ENCODE measurements at places on chromosomes 1 and 21.

GRCh38 chr1:34013958-34014737 lies 150.3 kb downstream of the HMGB4 start:
- DNase-seq: peak; percentile 11

GRCh38 chr1:160863774-160864131 lies 1.1 kb upstream of the CD244 start:
- no peak for DNase-seq

GRCh38 chr1:21361506-21361905 lies 71.2 kb upstream of the ECE1 start:
- DNase-seq: no peak

- DNase-seq: peak; percentile 38
These were observed 5.5 kb downstream of the PTP4A2 start for GRCh38 chr1:31932491-31933316.

DNA sequence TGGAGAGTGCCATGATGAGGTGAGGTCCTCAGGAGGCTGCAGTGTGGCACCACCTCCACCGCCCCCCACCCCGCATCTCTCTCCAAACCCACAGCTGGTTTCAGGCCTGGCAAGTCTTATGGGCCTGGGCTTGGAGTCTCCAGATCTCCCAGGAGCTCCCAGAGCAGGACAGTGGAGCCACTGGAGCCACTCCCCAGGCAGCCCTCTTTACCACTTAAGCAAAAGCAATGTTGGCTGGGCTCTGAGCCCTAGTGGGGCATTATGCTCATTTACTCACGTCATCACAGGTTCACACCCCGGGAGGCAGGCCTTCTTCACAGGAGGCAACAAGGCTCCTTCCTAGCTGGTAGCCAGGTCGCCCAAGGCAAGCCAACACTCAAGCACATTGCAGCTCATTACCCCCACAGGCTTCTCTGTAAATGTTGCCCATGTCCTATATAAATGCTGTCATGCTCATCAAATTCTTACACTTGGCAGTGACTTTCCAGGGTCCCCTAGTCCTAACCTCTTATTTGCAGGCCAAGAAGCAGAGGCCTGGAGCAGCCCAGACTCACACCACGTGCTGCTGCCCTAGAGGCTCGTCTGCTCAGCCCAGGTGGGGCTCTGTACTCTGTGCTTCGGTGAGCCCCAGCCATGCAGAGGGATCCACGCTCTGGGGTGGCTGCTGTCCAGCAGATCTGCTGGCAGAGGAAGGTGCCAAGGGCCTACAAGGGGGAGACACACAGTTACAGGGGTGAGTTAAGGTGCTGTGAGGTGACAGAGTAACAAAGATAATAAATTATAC lies 459.3 kb downstream of the MATN1 start:
- no peak for DNase-seq

DNA sequence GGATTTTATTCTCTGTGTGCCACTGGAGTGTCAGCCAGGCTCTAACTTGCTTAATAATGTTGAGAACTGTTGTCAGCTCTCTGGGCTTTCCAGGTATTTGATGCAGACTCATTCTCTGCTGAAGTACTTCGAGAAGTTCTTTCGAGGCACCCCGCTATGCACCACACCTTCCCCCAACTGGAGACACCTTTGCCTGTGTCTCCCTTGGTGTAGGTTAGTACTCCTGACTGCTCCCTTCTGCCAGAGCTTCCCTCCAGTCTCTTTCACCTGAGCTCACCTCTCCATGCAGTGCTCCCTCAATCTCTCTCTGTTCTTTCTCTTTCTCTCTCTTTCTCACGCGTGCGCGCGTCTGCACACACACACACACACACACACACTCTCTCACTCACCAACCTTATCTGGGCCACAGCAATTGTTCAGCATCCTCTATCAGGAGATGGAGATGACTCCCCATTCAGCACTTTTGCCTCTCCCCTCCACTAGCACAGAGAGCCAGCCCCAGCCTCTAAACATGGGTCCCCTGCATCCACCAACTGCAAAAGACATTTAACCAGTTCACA lies 14.0 kb upstream of the MGST3 start:
- no peak for DNase-seq

DNA sequence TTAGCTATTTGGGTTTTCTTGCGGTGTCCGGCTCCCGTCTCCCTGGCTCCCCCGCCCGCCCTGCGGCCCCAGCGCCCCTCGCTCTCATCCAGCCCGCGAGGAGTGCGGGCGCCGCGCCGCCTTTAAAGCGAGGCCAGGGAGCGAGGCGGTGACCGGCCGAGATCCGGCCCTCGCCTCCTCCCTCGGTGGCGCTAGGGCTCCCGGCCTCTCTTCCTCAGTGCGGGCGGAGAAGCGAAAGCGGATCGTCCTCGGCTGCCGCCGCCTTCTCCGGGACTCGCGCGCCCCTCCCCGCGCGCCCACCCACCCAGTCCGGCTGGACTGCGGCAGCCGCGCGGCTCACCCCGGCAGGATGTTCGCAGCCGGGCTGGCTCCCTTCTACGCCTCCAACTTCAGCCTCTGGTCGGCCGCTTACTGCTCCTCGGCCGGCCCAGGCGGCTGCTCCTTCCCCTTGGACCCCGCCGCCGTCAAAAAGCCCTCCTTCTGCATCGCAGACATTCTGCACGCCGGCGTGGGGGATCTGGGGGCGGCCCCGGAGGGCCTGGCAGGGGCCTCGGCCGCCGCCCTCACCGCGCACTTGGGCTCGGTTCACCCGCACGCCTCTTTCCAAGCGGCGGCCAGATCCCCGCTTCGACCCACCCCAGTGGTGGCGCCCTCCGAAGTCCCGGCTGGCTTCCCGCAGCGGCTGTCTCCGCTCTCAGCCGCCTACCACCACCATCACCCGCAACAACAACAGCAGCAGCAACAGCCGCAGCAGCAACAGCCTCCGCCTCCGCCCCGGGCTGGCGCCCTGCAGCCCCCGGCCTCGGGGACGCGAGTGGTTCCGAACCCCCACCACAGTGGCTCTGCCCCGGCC lies 492 bp downstream of the HLX start:
- peak; percentile 70 for DNase-seq

DNA sequence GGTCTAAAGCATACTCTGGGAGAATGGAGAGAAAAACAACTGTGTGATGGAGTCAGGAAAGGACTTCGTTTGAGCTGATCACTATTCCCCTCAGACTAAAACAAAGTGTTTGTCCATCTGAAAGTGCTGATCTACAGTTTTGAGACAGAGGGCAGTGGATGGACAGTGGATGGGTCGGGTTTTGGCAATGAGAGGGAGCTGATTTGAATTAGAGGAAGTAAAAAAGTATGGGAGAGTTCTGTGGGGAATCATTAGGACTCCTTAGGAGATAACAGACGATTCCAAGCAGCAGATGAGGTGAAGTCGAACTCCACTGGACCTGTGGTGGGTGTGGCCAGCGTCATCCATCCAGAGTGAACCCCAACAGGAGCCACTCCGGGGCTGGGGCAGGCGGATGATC lies 62.3 kb downstream of the PTGS2 start:
- no peak for DNase-seq

All from fibroblast of skin of back (primary cell).